ENCODE measurements at places on chromosomes 2 and 18. TPM values are rescaled to one million over a fixed set of nuclear protein-coding genes. Genes with fewer than 3 reads are reported as not detected.
A peak's percentile ranks its signal among the peaks of the same experiment; 100 is the strongest.

- no peak for DNase-seq
Measured at GRCh38 chr2:237754626-237755248, 43.8 kb upstream of the RBM44 start.

DNA sequence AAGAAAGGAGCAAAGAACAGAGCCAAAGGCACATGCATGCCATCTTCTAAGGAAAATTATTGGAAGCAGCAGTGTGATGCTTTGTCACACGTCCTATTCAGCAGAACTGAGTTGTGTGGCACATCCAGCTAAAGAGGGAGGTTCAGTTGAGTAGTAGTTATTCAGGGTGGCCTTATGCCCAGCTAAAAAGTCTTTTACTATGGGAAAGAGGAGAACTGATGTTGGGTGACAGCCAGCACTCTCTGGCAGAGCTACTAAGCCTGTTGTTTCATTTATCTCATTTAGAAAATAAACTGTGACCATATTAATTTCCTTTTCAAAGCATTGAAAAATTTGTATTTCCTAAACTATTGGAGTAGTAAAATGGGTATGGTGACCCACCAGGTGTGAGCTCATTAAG lies 18.5 kb downstream of the ITGA6 start:
- no peak for DNase-seq

- DNase-seq, result no peak
Measured at GRCh38 chr18:59910967-59911366, 11.2 kb downstream of the PMAIP1 start.

GRCh38 chr2:9145109-9145751 lies 61.4 kb upstream of the ASAP2 start:
- DNase-seq, result no peak

The RPRM gene
- total RNA-seq, result 2.1 TPM

The INHBB gene
- total RNA-seq, result 57.5 TPM

DNA sequence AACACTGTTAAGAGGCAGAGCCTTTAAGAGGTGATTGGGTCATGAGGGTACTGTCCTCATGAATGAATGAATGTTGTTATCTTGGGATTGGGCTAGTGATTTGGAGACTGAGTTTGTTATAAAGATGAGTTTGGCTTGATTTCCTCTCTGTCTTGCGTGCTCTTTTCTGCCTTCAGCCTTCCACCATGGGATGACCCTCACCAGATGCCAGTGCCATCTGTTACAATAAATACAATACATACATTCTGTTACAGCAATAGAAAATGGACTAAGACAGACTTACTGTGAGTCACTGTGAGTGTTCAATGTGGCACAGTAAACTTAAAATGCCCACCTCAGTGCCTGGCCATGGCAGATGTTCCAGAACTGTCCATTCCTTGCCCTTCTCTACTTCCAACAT lies 95.0 kb upstream of the ZFP36L2 start:
- no peak for DNase-seq

DNA sequence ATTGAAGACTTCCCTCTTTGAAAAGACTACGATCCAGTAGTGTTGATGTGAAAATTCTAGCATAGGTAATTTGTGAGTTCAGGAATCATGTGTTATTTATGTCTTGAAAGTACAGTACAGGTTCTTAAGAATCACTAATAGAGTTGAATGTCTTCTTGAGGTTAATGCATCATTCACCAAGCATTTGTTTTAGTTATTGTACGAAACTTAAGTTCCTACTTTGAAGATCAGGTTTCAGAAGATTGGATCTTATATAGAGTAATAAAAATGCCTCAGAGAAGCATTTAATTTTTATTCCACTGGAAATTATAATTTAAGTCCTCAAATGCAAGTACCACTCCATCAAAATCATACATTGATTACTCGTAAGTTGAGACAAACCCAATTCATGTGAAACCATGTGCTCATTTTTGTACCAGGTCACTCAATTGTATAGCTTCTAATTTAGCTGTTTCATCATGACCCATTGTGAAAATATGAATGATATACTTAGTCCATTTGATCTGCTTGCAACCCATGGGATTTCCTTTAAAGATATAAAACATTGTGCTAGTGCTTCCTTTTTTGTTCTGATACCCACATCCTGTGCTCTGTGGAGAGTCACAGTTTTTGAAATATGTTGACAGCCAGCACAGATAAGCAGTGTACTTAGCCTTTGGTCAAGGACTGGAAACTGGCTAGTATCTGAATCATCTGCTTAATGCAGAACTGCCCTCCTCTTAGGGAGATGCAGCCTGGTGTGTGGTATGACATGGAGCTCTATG lies 22.5 kb upstream of the RAB27B start:
- no peak for DNase-seq

DNA sequence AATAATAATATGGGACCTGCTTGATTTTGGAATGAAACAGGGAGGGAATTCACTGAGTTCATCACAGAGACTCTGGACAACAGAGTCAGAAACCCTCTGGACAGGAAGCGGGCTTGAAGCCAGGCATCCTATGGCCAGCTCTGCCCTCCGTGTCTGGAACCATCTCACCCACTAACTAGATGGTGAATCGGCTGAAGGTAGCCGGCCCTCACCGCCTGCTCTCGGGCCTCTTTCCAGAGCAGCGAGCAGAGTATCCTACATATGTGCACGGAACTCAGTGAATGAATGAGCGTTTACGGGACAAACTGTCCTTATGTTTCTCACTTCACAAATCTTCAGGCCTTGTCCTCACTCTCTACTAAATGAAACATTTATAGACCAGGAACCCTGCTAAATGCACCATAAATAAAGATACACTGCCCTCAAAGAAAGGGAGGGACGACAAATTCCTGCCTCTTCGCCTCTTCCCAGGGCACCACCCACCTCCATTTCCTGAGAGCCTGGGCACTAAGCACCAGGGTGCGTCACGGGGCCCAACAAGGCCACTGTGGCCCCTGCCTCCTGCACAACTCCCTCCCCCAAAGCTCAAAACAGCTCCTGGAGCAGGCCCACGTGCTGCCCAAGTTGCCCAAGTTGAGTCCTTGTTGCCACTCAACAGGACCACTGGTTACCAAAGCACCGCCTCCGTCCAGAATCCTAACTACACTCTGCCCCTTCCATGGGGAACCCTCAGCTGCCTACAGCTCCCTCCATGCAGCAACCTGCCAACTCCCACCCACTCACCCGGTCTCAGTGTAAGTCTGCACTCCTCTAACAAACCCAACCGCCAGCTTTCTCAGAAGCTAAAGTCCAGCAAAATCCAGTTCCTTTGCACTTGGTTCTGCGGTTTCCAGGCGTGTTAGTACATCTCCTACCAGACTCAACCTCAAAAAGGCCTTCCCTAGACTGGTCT lies 1.7 kb downstream of the TBC1D8 start:
- peak; percentile 36 for DNase-seq

GRCh38 chr2:3264010-3264744 lies 113.4 kb downstream of the EIPR1 start:
- no peak for DNase-seq

DNA sequence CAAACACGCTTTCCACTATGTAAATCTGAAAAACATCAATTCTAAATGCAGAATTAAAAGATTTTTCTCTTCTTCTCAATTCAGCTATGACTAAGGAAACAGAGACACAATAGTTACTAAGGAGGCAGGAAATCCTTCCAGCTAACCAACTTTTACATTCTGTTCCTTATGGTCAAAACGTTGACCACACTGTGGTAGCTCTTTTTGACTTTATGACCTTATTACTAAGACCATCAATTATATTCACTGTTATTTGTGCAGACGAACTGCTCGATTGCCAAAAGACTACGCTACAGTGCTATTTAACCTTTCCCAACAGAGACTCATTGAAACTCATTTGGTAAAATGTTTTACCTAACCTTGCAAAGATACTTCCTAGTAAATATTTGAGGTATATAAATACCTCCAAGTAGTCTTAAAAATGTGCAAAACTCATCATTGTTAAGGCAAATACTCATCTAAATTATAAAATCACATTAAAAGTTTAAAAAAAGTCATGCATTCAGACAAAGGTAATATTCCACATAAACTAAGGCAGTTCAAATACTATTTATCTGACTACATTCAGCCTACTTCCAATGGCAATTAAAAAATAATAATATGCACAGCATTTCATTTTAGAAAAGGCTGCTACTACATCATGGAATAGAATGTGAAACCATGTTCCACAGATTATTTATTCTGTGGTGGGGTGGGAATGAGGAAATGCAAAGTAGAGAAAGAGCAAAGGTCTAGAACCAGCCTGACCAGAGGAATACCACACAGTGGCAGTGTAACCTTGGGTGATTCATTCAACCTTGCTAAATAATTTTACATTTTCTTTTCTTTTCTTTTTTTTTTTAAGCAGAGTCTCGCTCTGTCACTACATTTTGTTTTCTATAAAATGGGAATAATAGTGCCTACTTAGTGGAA lies 139.9 kb downstream of the THADA start:
- DNase-seq, result peak; percentile 95

- DNase-seq, result no peak
Measured at GRCh38 chr2:100666996-100667395, 104.2 kb downstream of the PDCL3 start.

The SKA1 gene
- total RNA-seq, result 18.3 TPM

DNA sequence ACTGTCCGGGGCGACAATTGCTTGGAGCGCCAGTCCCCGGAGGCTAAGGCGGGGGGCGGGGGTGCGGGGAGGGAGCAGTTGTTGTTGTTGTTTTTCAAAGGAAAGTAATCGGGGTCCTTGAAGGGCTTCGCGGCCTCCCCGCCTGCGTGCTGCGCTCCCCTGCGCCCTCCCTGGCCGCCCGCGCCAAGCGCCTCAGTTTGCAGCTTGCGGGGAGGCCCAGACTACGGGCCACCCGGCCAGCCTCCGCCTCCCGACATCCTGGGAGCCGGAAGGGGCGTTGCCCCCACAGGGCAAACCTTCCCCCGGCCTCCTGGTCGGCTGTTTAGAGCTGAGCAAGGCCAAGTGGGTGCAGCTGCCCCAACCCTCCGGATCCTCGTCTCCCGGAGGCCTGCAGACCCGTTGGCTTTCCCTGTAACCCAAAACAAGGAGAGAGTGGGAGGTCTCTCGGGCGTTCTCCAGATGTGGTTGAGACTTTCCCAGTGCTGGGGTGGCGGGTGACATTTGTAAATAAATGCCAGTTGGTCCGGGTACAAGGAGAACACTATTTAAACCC lies 3.7 kb upstream of the SIX3 start:
- peak; percentile 86 for DNase-seq

DNA sequence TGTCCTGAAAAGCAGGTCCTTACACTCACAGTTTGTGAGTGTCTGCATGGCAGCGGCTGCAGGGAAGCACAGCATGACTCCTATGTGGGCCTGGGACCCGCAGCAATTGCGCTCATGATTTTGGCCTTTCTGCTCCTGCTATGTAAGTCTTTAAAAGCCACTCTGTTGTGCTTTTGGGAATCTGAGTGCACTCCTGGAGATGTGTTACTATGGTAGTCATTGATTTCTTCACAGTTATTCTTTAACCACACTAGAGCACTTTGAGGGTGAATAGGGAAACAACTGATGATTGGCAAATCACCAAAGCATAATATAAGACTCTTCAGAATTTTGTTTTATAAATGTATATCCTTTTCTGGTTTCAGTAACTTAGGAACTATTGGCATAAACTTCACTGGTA lies 40.9 kb downstream of the DSG2 start:
- no peak for DNase-seq

The SH3RF3 gene
- total RNA-seq, result 6.1 TPM

- DNase-seq, result peak; percentile 74
Measured at GRCh38 chr2:223856584-223856983, 19.2 kb upstream of the AP1S3 start.

DNA sequence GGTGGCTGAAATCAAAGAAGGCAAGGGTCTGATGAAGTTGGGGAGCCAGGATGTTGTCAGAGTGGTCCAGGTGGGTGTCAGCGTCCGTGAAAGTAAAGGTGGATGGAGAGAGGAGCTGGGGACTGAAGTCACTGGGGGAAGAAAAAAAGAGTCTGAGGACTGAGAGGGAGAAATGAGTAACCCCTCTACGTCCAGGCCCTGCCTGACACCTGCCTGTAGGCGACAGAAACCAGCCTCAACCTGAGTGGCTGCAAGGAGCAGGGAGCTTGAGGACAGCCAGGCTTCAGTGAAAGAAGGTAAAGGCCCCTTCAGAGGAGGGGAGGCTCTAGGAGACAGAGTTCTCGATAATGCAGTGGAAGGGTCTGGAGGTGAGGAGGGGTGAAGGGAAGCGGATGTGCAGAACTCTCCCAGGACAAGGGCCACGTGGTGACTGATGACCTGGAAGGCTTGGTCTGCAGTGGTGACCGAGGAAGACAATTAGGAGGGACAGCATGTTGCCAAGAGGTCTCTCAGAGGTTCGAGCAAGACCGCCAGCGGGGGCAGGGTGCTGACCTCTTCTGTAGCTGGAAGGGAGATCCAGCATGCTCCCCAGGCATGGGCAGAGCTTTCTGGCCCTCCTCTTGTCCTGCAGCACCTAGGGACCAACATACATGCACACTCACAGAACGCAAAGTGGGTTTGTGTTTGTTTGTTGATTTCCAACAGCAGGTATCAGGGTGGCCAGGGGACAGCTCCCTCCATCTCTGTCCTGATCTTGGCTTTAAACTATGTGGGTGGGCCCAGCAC lies 86.6 kb upstream of the TMEM247 start:
- DNase-seq, result no peak

- peak; percentile 79 for DNase-seq
Measured at GRCh38 chr2:196268538-196269338, 97.4 kb upstream of the STK17B start.

GRCh38 chr2:119649364-119649917 lies 29.6 kb upstream of the TMEM177 start:
- peak; percentile 60 for DNase-seq

DNA sequence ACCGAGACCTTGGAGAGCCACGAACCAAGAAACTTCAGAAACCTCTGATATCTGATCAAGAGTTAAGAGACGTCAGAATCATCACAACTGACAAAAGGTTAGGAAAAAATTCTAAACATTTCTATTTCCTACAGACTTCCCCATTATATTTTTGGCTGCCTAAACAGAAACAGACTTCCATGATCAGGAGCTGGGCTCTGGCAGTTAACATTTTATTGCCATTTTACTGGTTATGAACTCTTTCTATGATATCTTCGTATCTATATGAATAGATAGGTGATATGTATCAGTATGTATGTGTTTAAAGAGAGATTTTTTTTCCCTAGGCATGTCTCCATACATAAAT lies 31.1 kb upstream of the PPP1R1C start:
- no peak for DNase-seq

GRCh38 chr2:964562-964961 lies 13.9 kb downstream of the SNTG2 start:
- no peak for DNase-seq

The SLC23A3 gene
- 7.1 TPM for total RNA-seq

GRCh38 chr2:211495339-211495738 lies 938.9 kb downstream of the CPS1 start:
- DNase-seq, result no peak

GRCh38 chr2:1891147-1891546 lies 146.8 kb upstream of the PXDN start:
- DNase-seq, result no peak
